ENCODE measurements at places on chromosomes 11 and 22.

GRCh38 chr11:74806267-74806666, 57.6 kb downstream of the RNF169 start:
- DNase-seq = no peak

DNA sequence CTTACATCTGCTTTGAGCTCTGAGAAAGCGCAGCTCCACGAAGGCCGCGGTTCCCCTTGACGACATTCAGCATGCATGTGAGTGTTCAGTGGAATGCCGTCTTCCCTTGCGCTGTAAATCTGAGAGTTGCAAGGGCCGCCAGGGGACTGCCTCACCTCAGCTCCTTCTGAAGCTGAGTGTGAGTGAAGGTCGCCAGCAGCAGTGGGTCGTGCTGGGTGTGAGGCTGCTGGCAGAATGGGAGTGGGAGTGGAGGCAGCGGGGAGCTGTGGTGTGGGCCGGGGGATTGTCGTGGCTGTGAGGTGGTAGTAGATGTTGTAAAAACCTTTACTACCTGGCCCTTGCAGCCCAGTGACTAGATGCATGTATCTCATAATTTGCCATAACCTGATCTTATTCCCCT, 65.2 kb downstream of the PPP6R2 start:
- no peak for DNase-seq

- no peak for DNase-seq
Measured at GRCh38 chr11:67731583-67731982, 57.2 kb upstream of the ALDH3B2 start.

- no peak for DNase-seq
Measured at GRCh38 chr11:92449222-92449621, 224.6 kb downstream of the FAT3 start.

DNA sequence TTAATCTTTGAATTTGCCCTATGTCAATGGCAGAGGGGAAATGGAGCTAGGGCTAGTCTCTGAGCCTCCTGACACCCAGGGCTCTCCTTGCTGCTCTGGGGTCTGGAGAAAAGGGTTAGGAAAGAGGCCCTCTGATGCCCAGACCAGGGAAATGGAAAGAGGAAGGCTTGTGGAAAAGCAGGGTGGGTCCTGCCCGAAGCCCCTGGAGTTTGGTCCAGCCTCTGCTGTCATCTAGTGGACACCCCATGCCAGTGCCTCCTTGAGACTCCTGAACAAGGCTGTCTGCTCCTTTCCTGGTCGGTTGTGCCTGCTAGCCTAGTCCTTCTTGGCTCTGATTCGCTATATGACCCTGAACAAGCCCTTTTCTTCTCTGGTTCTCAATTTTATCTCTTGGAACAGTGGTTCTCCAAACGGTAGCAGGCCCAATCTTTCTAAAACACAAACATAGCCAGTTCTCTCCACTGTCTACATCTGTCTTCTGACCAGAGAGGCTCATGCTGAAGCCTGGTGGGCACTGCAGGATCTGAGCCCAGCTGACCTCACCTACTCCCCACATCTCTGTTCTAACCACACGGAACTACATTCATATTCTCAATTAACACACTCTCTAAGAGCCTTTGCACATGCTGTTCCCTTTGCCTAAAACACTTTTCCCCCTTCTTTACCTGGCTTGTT, 8.8 kb upstream of the PLA2G3 start:
- peak; percentile 80 for DNase-seq

DNA sequence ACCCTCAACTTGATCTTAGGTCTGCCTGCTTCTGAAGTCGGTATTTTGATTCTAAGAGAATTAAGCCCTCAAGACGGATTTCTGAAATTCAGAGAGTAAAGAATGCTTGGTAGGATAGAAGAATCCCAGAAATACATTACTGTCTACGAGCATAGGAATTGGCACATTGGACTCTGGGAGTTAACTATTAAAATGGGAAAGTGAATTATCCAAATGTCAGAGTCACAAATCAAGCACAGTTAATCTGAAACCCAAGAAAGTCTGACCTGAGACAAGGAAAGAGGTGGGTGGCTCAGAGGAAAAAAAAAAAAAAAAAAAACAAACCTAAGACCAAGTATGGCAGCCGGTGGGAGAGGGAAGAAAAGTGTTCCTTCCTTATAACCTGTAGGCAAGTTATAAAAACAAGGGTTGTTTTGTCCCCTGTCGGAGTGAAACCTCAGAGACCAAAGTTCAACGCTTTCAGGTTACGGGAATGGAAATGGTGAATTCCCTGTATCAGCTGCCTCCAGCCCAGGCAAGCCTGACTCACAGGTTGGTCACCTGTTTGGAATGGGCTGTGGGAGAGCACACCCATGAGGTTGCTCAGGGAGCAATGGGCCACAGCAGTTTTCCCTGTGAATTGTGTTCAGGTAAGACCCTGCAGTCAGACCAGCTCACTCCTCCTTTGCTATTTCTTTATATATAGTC, 139.0 kb downstream of the ETS1 start:
- peak; percentile 88 for DNase-seq

- no peak for DNase-seq
Measured at GRCh38 chr22:37995460-37995859, 11.1 kb upstream of the SOX10 start.

- DNase-seq = no peak
Measured at GRCh38 chr11:34552270-34552669, 38.7 kb upstream of the ELF5 start.

- no peak for DNase-seq
Measured at GRCh38 chr11:8612522-8612921, 18.5 kb upstream of the STK33 start.

GRCh38 chr11:67303835-67304411, 593 bp downstream of the SSH3 start:
- DNase-seq = no peak

- DNase-seq = peak; percentile 44
Measured at GRCh38 chr11:31641477-31642062, 132.0 kb downstream of the ELP4 start.

DNA sequence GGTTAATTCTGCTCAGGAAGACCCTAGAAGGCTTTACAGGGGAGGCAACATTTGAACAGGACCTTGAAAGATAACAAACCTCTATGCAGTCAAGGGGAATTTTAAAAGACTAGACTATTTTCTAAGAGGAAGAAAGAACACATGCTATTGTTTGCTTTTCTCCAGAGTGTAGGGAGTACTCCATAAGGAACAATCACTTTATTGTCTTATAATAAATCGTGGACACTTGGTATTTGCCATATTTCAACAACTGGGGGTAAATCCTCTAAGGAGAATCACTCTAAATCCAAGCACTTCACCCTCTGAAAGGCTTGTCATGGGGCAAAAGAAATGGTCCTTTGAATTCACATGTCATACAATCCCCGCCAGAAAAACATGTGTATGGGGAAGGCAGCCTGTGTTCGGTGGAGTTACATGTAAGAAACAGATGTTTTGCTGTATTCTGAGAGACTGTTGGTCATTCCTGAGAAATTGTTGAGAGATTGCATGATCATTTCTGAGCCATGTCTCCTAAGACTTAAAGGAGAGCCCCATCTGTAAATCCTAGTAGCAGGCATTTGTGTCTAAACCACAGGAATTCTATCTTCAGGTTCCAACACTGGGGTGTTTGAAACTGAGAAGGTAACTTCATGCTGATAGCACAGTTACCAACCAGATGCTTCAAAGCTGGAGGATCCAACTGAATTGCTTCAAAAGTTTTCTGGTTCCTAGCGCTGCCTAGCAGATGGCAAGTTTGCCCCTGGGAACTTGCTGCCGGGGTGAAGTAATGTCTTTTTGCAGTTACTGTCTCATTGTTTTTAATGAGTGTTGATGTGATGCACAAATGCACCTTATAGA, 66.8 kb downstream of the FZD4 start:
- peak; percentile 65 for DNase-seq

GRCh38 chr11:46597155-46597554, 3.3 kb upstream of the AMBRA1 start:
- DNase-seq = no peak

- no peak for DNase-seq
Measured at GRCh38 chr11:42657169-42657568, 654.6 kb upstream of the API5 start.

- DNase-seq = no peak
Measured at GRCh38 chr22:33051960-33052839, 6.0 kb downstream of the SYN3 start.

DNA sequence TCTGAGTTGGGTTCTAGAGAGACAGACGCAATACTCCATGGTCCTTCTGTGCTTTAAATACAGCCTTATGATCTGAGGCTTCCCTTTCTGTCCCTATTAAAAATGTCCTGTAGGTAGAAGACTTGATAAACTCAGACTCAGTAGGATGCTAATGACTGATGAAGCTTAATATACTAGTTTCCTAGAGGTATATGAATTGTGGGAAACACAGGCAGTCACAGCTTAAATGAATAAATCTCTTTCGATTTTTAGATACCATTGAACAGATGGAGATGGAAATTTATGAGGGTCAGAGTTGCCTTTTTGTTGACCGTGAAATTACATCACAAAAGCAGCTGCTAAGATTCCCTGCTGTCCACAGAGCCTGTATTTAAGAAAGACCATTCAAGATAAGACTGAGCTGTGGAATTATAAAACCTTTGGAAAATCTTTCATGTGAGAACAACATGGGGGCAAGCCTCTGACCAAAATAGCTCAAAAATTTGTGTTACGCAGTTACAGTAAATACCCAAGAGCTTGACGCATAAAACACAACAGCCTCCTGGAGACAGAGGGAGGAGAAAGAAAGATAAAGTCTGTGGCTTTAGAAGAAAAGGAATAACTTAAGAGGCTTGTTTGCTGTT, 172.3 kb downstream of the AASDHPPT start:
- peak; percentile 72 for DNase-seq

DNA sequence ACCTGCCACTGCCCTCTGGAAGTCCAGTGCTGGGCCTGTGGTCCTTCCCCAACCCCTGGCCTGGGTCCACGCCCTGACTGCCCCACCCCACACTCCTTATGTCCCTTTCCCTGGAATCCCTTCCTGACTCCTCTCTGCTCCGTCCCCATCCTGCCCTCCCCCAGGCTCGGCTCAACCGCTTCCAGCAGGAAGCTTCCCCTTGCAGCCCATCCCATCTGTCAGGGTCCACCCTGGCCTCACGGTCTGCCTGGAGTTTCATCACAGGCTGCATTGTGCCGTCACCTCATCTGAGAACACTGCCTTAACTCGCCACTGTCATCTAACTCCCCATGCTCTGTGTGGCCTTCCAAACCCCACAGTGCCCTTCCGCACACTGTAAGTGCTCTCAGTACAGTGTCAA, 64.3 kb downstream of the NAT10 start:
- no peak for DNase-seq

DNA sequence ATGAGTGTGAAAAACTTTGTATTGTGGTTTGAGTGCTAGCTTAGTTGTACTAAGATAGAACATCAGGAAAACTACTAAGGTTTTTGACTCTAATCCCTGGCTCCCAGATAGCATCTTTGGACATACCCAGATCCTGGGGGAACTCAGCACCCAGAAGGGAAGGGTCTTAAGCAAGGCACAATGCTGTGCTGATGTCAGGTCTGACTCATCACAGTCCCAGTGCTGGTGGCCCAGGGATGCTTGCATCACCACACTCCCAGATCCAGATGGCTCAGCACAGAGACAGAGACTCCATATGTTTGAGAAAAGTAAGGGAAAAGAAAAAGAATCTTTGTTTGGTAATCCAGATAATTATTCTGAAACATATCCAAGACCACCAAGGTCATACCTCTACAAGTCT, 18.3 kb upstream of the OR56A3 start:
- no peak for DNase-seq

- DNase-seq = no peak
Measured at GRCh38 chr11:129202646-129203045, 10.5 kb upstream of the ARHGAP32 start.

DNA sequence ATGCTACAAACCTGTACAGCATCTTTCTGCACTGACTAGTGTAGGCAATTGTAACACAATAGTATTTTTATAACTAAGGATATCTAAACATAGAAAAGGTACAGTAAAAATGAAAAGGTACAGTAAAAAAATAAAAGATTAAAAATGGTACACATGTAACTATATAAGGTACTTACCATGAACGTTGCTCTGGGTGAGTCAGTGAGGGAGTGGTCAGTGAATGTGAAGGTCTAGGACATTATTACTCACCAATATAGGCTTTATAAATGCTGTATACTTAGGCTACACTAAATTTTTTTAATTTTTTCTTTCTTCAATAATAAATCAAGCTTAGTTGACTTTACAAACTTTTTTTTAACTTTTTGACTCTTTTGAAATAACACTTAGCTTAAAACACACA, 59.9 kb downstream of the EIF3M start:
- peak; percentile 36 for DNase-seq

DNA sequence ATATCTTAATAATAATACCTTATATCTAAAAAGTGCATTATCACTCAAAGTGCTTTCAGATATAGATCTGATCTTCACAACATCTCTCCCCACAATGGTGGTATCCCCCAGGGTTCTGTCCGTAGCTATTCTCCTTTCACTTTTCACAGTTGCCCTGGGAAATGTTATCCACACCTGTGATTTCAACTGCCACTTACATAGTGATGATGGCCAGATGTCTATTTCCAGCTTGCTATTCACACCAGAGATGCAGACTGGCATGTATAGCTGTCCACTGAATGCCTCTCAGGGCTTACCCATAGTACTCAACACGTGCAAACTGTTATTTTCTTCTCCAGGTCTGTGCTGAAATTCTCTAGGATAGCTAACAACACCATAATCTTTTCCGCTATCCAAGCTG, 724.7 kb downstream of the DLG2 start:
- DNase-seq = no peak

- DNase-seq = no peak
Measured at GRCh38 chr22:47193606-47194329, 431.3 kb downstream of the TBC1D22A start.

DNA sequence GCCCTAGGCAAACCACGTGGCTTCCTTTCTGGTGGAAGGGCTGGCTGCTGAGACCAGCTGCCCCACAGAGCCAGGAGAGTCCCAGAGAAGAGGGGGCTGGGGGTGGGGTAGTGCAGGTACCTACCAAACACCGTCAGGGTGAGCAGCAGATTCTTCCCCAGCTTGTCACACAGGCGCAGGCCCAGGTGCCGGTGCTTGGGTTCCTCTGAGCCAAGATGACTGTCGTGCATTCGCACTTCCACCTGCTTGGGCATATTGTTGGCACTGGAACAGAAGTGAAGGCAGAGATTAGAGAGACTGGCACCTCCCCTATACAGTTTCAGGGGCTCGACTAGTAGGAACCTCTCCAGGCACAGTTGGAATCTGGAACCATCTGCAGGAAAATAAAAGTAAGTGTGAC, 102.1 kb downstream of the SLC1A2 start:
- DNase-seq = no peak

GRCh38 chr11:132106096-132106982, 735.9 kb downstream of the NTM start:
- peak; percentile 80 for DNase-seq

DNA sequence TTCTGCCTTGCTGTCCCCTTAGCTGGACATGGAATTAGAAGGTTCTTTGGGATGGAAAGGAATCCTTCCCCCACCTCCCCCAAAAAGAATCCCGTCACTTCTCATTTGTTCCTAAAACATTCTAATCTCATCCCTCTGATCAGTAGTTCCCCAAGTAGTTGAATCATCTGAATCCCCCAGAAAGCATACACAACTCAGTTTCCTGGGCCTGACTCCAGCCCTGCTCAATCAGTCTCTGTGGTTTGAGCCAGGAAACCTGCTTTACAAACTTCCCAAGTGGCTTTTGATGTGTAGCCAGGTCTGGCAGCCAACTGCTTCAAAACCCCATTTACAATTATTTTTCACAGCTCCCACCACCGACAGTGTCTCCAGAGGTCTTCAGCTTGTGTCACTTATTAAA, 20.2 kb downstream of the C22orf31 start:
- peak; percentile 85 for DNase-seq

Data from astrocyte of the spinal cord (primary cell).